Thymus (tissue), 14 donors: ENCODE measurements at places on chromosomes 6 and 20. TPM values are rescaled to one million over a fixed set of nuclear protein-coding genes. Genes with fewer than 3 reads are reported as not detected.

Gene TMEM151B
- total RNA-seq, result 0.09 TPM

Gene C20orf96
- 1.2 TPM for total RNA-seq

Gene THBD
- total RNA-seq, result 1.6 TPM

Gene FIG4
- 18.9 TPM for total RNA-seq

Gene TPBG
- total RNA-seq, result 5.3 TPM

Gene UBE2J1
- total RNA-seq, result 45.7 TPM

Gene PAX1
- total RNA-seq, result 12.3 TPM

Gene DEFB121
- total RNA-seq, result not detected

Gene OPN5
- not detected for total RNA-seq

Gene IPCEF1
- total RNA-seq, result 13.1 TPM

Gene TBX18
- total RNA-seq, result 0.90 TPM

Gene COL9A1
- 1.2 TPM for total RNA-seq

Gene CDH26
- total RNA-seq, result 1.8 TPM

Gene TUBB2B
- total RNA-seq, result 6.8 TPM

Gene NUS1
- 10.0 TPM for total RNA-seq

Gene PPP1R14C
- total RNA-seq, result 0.42 TPM

Gene IRF4
- total RNA-seq, result 7.6 TPM

DNA sequence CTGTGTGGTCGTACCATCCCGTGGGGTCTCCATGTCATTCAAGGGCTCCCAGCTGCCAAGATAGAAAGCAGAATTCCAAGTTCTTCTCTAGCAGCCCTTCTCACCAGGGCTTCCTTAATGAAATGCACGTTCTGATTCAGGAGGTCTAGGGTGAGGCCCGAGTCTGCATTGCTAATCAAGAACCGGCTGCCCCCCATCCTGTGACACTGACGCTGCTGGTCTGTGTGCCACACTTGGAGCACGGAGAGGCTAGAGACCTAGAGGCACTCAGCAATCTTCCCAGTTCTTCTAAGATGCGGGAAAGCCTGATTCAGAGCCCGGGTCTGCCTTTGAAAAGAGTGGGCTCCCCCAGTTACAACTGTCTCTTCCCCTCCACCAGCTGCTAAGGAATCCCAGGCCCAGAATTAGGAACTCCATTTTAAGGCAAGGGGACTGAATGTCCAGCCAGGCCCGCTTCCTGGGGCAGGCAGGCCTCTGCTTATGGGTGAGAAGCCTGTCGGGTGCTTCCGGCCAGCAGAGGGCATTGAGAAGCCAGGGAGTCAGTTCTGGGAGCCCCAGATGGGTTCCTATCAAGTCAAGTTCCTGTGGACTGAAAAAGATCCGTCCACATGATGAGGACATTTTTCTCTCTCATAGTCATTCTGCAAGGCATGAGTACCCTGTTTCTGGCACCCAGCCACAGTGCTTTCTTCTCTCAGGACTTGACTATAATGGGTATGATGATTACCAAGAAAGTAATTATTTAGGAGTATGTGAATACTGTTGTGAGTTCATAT is 69.8 kb upstream of the RIN2 start:
- no peak for DNase-seq

- DNase-seq, result no peak
Observed at GRCh38 chr6:34147906-34148630, 2.2 kb upstream of the GRM4 start.

GRCh38 chr6:155352811-155353210 is 38.5 kb upstream of the TFB1M start:
- no peak for DNase-seq

GRCh38 chr6:166484863-166485262 is 101.6 kb downstream of the RAMACL start:
- DNase-seq, result no peak

GRCh38 chr6:110664933-110665332 is 150.3 kb downstream of the CDK19 start:
- DNase-seq, result no peak

DNA sequence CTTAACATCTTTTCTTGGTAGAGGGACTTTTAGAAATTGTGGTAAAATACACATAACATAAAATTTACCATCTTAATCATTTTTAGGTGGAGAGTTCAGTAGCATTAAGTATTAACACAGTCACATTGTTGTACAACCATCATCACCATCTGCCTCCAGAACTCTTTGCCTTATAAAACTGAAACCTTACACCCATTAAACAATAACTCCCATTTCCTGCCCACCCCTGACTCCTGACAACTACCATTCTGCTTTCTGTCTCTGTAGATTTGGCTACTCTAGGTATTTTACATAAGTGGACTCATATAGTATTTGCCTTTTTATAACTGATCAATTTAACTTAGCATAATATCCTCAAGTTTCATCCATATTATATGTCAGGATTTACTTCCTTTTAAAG is 88.7 kb downstream of the ZHX3 start:
- no peak for DNase-seq

- DNase-seq, result no peak
Observed at GRCh38 chr6:135906972-135907465, 55.5 kb downstream of the PDE7B start.

GRCh38 chr6:157235600-157236039 is 87.7 kb downstream of the TMEM242 start:
- no peak for DNase-seq

DNA sequence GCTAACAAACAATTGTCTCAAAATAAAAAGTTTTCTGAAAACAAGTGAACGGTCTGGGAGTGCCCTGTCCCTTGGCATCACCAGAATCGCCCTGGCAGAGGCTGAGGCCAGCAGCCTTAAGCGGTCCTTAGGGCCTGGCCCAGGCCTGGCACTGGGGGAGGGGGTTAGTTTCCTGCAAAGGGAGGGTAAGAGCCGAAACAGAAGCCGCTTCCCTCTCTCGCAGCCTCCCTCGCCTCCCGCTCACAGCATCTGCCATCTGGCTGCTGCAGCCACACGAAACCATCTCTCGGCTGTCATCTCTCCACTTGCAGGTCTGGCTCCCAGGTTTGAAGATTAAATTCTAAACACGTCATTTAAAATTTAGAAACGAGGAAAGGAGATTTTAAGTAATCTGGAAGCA is 31.5 kb downstream of the PMEPA1 start:
- no peak for DNase-seq

DNA sequence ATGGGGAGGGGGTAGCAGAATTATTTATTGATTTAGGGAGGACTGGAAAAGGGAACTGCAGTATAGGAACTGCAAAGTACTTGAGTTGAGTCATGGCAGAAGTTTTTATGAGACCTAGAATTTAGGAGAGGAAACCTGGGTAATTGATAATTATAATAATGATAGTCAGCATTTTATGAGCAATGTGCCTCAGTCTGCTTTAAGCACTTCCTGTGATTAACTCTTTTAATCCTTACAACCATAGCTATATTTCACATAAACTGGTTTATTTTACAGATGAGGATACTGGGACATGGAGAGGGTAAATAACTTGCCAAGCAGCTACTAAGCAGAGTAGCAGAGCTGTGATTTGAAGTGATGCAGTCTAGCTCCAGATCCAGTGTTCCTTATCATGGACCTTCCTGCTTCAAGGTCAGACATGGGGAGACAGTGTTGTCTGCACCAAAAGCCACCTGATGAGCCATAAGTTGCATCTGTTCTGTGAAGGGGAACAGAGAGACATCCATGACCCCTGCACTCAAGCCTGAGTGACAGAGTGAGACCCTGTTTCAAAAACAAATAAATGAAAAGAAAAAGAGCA is 13.6 kb downstream of the LRRC1 start:
- no peak for DNase-seq

DNA sequence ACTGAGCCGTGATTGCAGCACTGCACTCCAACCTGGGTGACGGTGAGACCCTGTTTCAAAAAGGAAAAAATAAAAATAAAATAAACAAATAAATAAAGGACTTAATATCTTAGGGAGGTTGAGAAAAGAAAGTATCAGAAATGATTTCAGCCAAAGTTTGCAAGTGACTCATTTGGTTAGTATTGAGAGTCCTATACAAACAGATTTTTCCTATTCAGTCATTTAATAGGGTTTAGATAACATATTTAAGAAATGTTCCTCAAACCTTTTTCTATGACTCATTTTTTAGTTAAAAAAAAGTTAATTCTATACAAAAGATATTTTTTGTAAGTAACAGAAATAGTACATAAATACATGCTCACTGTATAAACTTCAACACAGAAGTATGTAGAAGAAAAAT is 235.1 kb downstream of the GJA1 start:
- DNase-seq, result no peak

DNA sequence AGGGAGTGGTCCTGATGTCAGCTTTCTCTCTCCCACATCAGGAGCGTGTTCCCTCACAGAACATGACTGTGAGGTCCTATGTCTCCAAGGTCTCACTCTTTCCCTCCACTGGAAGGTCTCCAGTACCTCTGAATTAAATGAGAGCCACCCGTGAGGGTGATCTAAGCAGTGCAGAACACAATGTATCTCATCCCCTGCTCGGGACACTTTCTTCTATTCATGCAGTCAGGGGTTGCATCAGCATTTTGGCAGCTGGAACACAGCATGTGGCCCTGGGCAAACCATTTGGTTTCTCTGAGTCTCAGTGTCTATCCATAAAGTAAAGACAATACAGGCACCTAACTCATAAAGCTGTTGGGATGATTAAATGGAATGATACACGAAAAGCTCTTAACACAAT is 34.2 kb downstream of the MAFB start:
- no peak for DNase-seq

GRCh38 chr20:48448666-48449600 is 378.9 kb downstream of the PREX1 start:
- DNase-seq, result no peak

GRCh38 chr20:36548704-36549627 is 7.6 kb downstream of the MYL9 start:
- DNase-seq, result no peak

- no peak for DNase-seq
Observed at GRCh38 chr6:110573136-110573535, 96.7 kb upstream of the SLC22A16 start.

DNA sequence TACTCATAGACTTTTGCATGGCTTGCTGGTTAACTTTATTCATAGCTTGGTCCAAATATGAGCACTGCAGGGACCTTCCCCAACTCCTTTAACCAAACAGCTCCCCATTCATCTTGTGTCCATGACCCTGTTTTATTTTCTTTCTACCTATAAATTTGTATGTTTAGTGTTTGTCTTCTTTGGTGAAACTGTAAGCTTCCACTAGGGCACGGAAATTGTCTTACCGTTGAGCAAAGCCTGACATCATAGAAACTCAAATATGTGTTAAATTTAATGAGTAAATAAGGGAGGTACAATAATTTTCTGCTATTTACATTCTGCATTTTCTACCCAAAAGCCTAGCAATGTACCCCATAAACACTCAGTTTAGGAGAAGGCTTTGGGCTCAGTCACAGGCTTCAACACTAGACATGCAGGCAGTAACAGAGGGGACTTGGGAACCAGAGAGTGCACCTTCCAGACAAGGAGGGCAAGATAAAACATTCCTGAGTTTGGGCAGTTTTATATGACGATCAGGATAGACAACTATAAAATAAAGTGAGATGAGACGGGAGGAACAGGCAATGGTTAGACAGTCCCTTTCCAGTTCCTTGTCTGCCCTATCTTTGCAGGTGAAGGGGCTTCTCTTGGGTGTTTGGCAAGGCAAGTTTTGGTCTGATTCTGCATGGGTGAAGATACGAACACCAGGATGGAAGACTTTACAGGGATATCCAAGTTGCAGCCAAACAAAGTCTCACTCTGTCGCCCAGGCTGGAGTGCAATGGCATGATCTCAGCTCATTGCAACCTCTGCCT is 46.2 kb upstream of the ZNF217 start:
- DNase-seq, result no peak

GRCh38 chr6:6643398-6643797 is 54.9 kb downstream of the LY86 start:
- no peak for DNase-seq

DNA sequence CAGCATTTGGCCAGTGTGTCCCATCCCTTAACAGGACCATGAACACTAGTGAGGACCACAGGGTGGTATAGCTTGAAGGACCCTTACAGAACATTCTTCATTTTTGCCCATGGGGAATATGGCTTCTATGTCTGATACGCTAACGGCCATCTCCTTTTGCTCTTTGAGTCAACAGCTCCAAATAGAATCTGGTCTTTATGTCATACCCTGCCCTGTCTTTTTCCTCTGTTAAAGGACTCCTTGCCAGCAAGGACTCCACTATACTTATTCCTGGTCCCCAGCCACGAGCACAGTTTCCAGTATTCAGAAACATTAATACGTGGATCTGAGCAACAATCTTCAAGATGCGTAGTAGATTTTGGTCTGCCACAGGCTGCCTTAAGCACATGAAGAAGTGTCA is 22.5 kb downstream of the SERPINB1 start:
- DNase-seq, result no peak

DNA sequence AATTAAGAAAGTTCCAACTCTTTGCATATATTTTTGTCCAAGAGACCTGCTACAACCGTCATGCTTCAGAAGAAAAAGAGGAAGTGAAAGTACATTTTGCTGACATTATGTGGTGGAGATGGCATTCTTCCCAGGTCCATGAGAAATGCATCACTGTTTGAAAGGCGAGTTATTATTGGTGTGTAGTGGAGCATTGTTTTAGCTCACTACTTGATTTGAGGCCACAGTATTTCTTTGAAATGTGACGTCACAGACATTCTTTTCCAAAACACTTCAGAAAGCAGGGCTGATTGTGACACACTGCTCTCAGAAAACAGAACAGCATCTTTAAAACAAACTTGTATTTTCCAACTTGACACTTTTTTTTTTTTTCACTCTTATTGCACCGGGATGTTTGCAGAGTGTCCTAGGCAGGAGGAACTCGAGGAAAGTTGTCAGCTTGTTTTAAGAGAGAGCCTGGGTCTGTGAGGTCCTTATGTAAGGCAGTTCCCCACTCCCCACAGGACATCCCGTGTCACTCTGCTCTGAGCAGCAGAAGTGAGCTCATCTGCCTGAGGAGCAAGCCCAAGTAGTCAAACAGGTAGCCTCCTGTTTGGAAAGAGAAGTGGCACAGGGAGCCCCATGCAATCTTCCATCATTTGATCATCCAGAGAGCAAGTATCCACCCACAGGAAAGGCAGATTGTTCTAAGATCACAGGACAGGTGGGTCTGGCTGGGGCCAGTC is 1.1 kb downstream of the SPTLC3 start:
- no peak for DNase-seq

DNA sequence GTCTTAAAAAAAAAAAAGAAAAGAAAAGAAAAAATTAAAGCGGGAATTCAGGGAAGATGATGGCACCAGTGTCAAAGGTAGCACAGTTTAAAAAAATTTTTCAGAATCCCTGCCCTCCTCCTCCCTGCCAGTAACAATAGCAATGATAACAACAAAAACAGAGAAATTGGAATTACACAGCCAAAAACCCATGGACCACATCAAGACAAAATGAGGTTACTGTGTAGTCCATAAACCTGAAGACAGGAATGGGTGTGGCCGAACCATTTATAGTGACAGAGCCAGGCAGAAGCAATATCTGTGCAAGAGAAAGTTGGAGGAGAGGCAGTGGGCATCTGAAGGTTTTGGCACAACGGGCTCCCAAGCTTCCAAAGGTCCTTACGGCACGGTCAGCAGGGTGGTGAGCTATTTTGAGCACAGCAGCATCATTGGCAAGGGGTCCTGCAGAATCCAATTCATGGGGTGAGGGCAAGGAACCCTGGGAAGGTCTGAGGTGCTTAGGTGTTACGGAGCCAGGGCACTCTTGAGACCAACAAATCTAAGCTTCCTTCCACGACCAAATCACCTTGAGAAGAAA is 202.3 kb downstream of the GMPR start:
- no peak for DNase-seq

GRCh38 chr20:57179265-57179664 is 87.2 kb downstream of the BMP7 start:
- no peak for DNase-seq

GRCh38 chr6:133809406-133809805 is 79.5 kb upstream of the TCF21 start:
- DNase-seq, result no peak

- DNase-seq, result no peak
Observed at GRCh38 chr6:126803769-126804168, 314.7 kb upstream of the RSPO3 start.

GRCh38 chr6:129359811-129360681 is 349.9 kb downstream of the ARHGAP18 start:
- DNase-seq, result no peak
